Spleen (tissue), 13 donors: ENCODE measurements at places on chromosomes 5 and 9. TPM values are rescaled to one million over a fixed set of nuclear protein-coding genes. Genes with fewer than 3 reads are reported as not detected.

Gene ZNF782
- 8.2 TPM for total RNA-seq

Gene SMIM32
- not detected for total RNA-seq

Gene ADAMTS16
- total RNA-seq, result not detected

Gene TAF11L10
- not detected for total RNA-seq

Gene AQP7
- total RNA-seq, result 1.4 TPM
